H1 (cell line): ENCODE measurements at places on chromosomes 11 and 22. TPM values are rescaled to one million over a fixed set of nuclear protein-coding genes. Genes with fewer than 3 reads are reported as not detected.
A peak's percentile ranks its signal among the peaks of the same experiment; 100 is the strongest.

Gene VPS51
- 97.4 and 108 TPM in 2 replicates for total RNA-seq

DNA sequence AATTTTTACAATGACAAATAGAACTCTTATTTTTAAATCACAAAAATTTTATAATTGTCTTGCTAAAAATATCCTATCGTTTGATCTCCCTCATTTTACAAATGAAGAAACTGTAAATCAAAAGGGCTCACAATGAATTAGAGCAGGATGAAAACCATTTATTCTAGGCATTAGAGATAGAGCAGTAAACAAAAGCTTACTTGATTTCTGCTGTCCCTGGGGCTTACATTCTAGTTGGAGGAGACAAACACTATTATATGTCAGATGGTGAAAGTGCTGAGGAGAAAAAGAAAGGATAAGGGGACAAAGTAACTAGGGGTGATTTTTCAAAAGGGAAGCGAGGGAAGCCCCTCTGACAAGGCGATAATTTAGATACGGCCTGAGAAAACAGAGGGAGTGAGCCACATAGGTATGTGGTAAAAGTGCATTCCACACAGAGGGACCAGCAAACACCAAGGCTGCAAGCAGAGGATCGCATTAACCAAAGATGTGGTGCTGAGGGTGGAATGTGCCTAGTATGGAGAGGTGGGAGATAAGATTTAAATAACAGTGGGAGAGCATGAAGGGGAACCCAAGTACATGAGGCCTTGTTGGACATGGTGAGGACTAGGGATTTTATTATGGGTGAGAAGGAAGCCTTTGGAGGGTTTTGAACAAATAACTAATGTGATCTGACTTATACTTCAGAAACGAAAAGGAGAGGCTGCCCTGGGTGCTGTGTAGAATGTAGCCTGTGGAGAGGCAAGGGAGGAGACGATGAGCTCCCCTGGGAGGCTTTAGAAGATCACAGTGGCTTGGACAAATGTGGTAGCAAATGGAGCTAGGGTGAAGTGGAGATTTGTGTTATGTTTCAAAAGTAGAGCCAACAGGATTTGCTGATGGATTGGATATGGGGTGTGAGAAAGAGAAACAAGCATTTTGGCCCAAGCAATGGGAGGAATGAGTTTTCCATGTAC, 62.1 kb downstream of the PDHX start:
- DNase-seq: no peak

- DNase-seq: no peak
Observed at GRCh38 chr11:71223671-71224660, 28.4 kb downstream of the SHANK2 start.

GRCh38 chr22:49063545-49063890, 764.2 kb downstream of the BRD1 start:
- no peak for DNase-seq

GRCh38 chr11:69661413-69661715, 13.8 kb downstream of the LTO1 start:
- no peak for DNase-seq

Gene HEPN1
- not detected in 2 replicates for total RNA-seq

Gene CRYBB3
- 0.58 TPM in 1 of 2 replicates, not detected in the other for total RNA-seq

DNA sequence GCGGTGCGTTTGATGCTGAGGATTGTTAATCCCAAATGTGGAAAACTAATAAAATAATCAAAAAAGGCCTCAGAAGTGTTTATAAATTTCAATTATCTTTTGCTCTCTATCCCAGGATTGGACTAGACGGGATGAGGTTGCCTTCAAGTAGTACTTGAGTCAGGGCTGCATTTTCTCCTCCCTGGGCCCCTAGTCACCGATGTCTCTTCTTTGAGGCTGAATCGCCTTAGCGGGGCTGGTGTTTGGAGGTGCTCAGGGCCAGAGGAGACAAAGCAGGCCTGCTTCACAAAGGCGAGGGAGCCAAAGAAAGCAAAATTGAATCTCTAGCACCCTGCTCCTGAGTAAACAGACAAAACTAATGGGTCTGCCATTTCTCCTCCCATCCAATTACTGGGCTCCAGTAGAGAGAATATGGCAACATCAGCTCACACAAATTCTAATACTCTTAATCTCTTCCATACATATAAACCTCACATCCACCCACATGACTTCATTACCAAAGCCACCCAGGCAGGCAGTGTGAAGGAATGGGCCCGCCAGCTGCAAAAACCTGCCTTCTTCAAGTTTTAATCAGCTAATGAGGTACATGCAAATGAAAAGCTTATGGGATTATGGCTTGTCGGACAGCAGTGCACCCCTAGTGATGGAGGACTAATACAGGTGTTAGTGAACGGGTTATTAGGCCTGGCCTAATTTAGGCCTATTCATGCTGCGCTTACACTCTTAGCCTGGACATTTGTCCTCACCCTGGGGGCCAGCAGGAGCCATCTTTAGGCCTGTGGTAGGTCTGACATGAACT, 52.7 kb upstream of the HTATIP2 start:
- DNase-seq: no peak

Gene CCDC89
- total RNA-seq: not detected in 2 replicates

DNA sequence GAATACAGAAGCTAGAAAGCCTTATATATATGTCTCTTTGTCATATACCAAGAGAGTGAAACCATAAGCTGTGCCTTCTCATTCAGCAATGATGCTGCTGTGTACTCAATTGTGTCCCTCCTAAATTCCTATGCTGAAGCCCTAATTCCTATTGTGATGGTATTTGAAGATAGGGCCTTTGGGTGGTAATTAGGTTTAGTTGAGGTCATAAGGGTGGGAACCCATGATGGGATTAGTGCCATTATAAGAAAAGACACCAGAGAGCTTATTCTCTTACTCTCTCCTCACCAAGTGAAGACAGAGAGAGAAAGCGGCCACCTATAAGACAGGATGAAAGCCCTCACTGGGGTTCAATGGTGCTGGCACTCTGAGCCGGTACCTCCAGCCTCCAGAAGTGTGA, 1191.3 kb upstream of the TENM4 start:
- no peak for DNase-seq

Gene COMMD9
- total RNA-seq: 43.3 and 49.1 TPM in 2 replicates

Gene PRODH
- total RNA-seq: 27.5 and 27.6 TPM in 2 replicates

- no peak for DNase-seq
Observed at GRCh38 chr11:60396799-60397198, 540 bp downstream of the MS4A14 start.

GRCh38 chr22:44401783-44402110, 89.0 kb upstream of the SHISAL1 start:
- peak; percentile 24 for DNase-seq

DNA sequence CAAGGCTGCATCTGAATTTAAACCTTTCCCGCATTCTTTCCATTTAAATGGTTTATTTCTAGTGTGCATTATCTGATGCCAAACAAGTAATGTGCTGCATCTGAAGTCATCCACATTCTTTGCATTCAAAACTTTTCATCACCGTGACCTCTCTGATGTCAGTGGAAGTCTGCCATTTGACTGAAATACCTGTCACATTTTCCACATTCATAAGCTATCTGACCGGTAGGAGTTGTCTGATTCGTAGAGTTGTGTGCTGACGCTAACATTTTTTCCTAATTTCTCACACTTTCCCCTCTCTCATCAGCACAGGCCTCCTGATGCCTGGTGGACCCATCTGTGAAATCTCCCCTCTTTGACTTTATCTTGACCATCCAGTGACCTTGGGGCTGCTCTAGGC, 79.9 kb upstream of the BARX2 start:
- no peak for DNase-seq

DNA sequence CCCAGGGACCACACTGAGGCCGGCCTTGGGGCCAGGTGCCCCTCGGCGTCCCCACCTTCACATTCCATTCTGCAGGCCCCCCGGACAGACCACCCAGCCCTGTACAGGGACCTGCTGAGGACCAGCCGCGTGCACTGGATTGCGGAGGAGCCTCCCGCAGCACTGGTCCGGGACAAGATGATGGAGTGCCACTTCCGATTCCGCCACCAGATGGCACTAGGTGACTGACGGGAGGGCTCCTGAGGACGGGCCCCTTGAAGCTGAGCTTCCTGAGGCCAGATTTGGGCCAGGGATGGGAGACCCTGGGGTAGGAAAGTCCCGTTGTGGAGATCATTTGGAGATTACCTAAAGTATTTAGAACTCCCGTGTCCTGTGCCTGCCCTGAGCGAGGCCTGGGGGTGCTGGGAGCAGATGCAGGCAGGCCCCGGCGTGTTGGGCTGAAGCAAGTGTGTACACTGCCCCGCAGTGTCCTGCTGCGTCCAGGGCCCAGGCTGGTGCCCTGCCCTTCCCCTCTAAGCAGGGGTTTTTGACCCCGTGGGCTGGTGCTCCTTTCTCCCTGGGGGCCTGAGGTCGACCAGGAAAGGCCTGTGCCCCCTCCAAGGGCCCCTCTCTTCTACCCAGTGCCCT, 20.0 kb downstream of the TRMU start:
- peak; percentile 97 for DNase-seq

Gene CARD18
- not detected in 2 replicates for total RNA-seq

Gene SLC43A3
- 31.8 and 32.5 TPM in 2 replicates for total RNA-seq

- no peak for DNase-seq
Observed at GRCh38 chr11:105870516-105871113, 151.4 kb downstream of the MSANTD4 start.

DNA sequence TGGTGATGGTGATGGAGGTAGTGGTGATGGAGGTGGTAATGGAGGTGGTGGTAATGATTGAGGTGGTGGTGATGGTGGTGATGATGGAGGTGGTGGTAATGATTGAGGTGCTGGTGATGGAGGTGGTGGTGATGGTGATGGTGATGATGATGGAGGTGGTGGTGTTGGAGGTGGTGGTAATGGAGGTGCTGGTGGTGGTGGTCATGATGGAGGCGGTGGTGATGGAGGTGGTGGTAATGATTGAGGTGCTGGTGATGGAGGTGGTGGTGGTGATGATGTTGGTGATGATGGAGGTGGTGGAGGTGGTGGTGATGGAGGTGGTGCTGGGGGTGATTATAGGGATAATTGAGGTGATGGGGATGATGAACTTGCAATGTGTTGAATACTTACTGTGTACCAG, 79.9 kb downstream of the MPPED1 start:
- no peak for DNase-seq

DNA sequence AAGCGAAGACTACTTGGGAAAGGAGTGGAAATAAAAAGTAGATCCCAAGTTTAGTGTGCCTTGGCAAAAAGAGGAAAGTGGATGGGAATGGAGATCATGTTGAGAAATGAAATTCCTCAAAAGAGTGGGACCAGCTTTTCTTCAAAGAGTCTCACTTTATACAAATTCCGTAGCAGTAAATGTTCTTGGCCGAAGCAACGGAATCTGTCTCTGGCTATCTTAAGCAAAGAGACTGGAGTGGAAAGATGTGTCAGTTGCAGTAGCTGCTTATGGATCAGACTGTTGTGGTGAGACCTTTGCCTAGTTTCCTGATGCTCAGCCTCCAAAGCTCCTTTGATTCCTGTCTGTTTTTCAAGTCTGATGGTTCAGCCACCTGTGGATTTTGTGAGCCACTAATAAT, 73.6 kb downstream of the CSTPP1 start:
- no peak for DNase-seq

GRCh38 chr22:25712661-25713400, 29.2 kb upstream of the MYO18B start:
- no peak for DNase-seq

Gene ART5
- 7.2 and 7.5 TPM in 2 replicates for total RNA-seq

GRCh38 chr22:18996376-18996900, 60.3 kb upstream of the PRODH start:
- DNase-seq: no peak

Gene PLAAT4
- 2.6 and 2.8 TPM in 2 replicates for total RNA-seq

Gene LMO2
- 2.0 and 2.7 TPM in 2 replicates for total RNA-seq

Gene OR52H1
- not detected in 2 replicates for total RNA-seq

DNA sequence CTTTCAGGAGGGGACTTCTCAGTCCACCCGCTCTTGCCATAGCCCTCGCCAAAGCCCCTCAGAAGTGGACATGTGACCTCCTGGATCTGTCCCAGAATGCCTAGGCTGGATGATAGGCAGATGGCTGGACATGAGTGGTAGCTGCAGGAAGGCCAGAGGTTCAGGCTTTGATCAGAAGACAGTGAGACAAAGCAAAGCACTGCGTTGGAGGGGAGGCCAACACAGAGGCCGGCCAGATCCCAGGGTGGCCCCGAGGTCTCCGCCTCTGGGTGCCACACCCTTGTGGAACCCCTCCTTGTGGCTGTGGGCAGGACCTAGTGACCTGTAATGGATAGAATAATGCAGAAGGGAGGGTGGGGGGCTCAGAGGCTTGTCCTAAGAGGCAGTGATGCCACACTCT, 147.6 kb downstream of the OPCML start:
- no peak for DNase-seq

Gene SAA1
- total RNA-seq: not detected in 2 replicates

- no peak for DNase-seq
Observed at GRCh38 chr11:5293028-5293427, 8.7 kb downstream of the OR51B4 start.

Gene KCNK7
- 0.42 and 1.0 TPM in 2 replicates for total RNA-seq

DNA sequence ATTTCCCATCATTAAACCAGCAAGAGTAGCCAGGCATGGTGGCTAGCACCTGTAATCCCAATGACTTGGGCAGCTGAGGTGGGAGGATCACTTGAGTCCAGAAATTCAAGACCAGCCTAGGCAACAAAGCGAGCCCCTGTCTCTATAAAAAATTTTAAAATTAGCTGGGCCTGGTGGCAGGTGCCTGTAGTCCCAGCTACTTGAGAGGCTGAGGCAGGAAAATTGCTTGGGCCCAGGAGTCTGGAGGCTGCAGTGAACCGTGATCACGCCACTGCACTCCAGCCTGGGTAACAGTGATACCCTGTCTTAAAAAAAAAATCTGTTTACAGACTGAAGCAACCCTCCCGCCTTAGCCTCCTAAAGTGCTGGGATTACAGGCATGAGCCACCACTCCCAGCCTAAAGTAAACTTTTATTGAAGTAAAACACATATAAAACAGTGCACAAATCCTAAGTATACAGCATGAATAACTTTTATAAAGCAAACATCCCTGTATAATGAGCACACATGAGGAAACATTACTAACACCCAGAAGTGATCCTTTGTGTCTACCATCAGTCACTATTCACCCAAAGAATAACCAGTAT, 12.6 kb downstream of the UCP3 start:
- DNase-seq: no peak
